ENCODE measurements at places on chromosomes 11 and 22.
A peak's percentile ranks its signal among the peaks of the same experiment; 100 is the strongest.

DNA sequence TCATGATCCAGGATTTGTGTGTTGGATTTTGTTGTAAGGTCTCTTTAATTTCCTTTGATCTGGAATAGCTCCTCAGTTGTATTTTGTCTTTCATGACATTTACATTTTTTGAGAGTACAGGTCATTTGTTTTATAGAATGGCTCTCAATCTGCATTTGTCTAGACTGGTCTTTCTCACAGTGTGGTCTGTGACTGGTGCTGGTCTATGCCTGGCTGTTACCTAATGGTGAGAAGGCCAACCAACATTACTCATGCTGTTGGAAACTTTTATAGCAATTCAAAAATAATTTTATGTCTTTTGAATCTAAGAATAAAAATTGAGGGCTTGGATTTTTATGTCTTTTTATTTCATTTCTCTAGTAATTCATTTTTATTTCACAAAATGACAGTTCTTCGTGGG is 3.9 kb upstream of the NCR3LG1 start:
- DNase-seq = no peak

GRCh38 chr11:108034952-108035351 is 26.3 kb downstream of the CUL5 start:
- no peak for DNase-seq

DNA sequence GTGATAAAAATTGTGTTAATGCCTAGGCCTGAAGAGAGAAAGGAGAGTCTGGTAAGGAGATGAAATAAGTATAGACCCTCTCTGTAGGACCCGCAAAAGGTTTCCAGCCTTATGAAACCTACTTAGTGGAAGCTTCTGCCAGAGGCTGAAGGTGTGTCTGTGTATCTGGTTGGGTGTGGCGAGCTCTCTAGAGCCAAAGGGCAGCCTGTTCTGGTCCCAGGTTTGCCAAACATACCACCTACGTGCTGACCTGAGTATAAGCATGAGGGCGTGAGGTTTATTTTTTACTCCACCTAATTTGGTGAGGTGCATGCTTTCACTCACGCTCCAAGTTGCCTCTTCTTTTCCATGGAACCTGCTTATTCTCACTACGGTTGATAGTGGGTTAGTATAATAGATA is 5.6 kb downstream of the CSTPP1 start:
- no peak for DNase-seq

GRCh38 chr11:37505406-37505805 is 907.4 kb upstream of the RAG2 start:
- DNase-seq = no peak

- no peak for DNase-seq
These were observed 38.5 kb downstream of the TNRC6B start for GRCh38 chr22:40216041-40216756.

- peak; percentile 60 for DNase-seq
These were observed 84.7 kb downstream of the TTC28 start for GRCh38 chr22:28594797-28595462.

GRCh38 chr11:68673306-68673945 is 10.9 kb upstream of the GAL start:
- DNase-seq = no peak

- DNase-seq = no peak
These were observed 522 bp upstream of the SEPTIN5 start for GRCh38 chr22:19713650-19714311.

- no peak for DNase-seq
These were observed 213.8 kb downstream of the DSCAML1 start for GRCh38 chr11:117583063-117583801.

DNA sequence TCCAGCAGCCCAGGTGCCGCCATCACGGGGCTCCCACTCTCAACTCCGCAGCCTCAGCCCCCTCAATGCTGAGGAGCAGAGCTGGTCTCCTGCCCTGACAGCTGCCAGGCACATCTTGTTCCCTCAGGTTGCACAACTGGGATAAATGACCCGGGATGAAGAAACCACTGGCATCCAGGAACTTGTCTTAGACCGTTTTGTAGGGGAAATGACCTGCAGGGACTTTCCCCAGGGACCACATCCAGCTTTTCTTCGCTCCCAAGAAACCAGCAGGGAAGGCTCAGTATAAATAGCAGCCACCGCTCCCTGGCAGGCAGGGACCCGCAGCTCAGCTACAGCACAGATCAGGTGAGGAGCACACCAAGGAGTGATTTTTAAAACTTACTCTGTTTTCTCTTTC is at the start of gene SAA1:
SAA1 (plus strand) TSS at position 316 of the 400 bp plus-strand sequence. CDS start 624 bp downstream, outside the sequence.
- no peak for DNase-seq
